Esophagus squamous epithelium (tissue), 5 donors: ENCODE measurements at places on chromosomes 12 and 14.
A peak's percentile ranks its signal among the peaks of the same experiment; 100 is the strongest.

- DNase-seq = peak; percentile 95
Measured at GRCh38 chr14:44961554-44962333, at the start of the genes KLHL28 and TOGARAM1. TSS of gene KLHL28 (minus strand) at chr14:44961947. CDS start at chr14:44945928, 16,019 bp downstream. TSS of gene TOGARAM1 (plus strand) at chr14:44962190. CDS start at chr14:44962422, 232 bp downstream.

GRCh38 chr12:108815875-108816594, 41.3 kb downstream of the SSH1 start:
- no peak for DNase-seq

GRCh38 chr14:22391908-22392565, 197.0 kb downstream of the DAD1 start:
- DNase-seq = no peak

- no peak for DNase-seq
Measured at GRCh38 chr12:115752913-115753726, 524.4 kb downstream of the MED13L start.

DNA sequence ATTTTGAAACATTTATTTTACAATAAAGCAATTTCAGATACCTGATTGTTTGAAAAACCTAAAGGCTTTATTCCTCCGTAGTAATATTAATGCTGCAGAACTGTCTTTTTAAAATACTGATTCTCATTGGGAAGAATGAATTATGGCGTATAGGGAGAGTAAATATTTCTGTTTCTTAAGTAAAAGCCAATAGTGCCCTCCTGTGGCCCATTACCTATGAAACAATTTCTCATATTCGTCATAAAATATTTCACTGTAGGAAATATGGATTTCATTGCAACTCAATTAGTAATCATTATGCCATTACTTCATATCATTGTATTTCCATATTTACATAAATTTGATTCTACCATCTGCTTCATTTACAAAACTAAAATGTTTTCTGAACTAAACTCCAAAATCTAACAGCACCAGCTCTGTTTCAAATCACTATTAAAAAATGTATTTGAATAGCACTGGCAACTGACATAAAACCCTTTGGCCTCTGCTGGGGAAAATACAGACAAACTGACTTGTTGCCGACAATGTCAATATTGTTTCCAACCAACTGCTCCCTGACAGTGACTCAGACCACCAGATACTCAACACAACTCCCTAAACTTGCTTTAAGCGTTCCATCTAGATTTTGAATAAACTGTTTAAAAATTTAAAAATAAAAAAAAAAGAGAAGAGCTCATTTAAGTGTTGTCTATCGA, 290.3 kb downstream of the NAV3 start:
- DNase-seq = no peak
